Naive B cell (primary cell): ENCODE measurements at places on chromosomes 2 and 18.
A peak's percentile ranks its signal among the peaks of the same experiment; 100 is the strongest.

DNA sequence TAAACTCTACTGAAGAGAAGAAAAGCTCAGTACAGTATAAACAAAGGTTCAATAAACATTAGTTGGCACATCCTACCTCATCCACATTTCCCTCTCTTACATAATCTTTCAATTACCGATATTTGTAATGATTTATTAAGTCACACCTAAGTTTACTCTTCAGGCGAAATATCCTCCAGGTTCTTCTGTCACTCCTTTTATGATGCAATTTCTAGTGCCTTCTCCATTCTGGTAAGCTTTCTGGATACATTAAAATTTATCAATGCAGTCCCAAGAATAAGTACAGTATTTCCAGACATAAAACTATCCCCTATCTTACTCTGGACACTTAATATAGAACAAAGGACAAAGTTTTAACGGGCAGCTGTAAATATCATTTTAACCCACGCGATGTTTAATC, 5.6 kb downstream of the HNRNPLL start:
- H3K4me3 ChIP-seq: no peak overlapping the region
- H3K4me1 ChIP-seq: peaks cover 10% of the 10 kb centered on the region
- DNase-seq: no peak
- no peaks in the 10 kb centered on the region for H3K36me3 ChIP-seq
- H3K27ac ChIP-seq: no peak overlapping the region

DNA sequence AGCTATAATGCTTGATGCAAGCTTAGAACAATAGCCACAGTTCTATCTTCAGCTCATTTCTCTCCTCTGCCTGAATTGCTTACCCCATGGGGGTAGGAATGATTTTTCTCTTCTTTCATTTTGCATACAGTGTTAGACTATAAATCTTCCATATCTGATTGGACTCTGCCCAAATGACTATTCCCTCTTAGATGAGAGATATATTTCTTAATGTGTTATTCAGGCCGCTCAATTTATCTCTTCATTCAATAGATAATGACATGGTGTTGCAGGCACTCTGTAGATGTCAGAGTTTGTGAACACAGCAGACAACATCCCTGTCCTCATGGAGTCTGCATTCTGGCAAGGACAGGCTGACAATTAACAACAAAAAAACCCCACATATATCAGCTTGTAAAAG, 443.7 kb upstream of the CELF4 start:
- H3K27me3 ChIP-seq: peaks cover 4% of the 10 kb centered on the region
- no peak overlapping the region for H3K27ac ChIP-seq
- no peaks in the 10 kb centered on the region for H3K36me3 ChIP-seq
- no peak overlapping the region for H3K4me3 ChIP-seq
- H3K4me1 ChIP-seq: no peaks in the 10 kb centered on the region

DNA sequence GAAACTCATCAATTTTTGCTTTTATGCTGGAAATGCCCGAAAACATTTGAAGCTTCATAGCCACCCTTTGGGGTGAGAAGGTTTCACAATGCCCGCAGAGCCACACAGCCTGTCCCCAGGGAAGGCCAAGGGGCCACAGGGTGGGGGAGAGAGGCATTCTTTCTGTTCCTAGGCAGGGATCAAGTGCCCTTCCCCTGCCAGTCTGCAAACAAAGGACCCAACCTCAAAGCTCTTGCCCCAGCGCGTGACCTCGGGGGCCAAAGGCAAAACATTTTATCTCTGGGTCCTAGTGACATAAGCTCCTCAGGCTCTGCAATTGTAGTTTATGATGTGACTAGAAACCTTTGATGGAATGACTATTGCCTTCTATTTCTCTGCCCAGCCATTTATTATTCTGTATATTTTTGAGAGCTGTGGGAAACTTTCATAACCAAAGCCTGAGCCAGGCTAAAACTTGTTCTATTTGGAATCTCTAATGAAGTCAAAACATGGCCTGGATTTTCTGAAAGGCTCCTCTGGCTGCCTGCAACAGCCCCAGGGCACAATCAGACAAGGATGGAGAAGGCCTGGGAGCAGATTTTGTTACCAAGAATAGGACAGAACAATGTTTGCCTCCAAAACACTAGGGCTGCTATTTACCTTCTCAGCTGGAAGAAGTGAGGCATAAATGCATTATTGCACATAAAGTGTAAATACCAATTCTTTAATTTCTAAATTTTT, 137.2 kb upstream of the KCTD1 start:
- no peaks in the 10 kb centered on the region for H3K27me3 ChIP-seq
- H3K4me3 ChIP-seq: no peak overlapping the region
- H3K36me3 ChIP-seq: no peaks in the 10 kb centered on the region
- H3K27ac ChIP-seq: no peak overlapping the region
- no peak for DNase-seq

DNA sequence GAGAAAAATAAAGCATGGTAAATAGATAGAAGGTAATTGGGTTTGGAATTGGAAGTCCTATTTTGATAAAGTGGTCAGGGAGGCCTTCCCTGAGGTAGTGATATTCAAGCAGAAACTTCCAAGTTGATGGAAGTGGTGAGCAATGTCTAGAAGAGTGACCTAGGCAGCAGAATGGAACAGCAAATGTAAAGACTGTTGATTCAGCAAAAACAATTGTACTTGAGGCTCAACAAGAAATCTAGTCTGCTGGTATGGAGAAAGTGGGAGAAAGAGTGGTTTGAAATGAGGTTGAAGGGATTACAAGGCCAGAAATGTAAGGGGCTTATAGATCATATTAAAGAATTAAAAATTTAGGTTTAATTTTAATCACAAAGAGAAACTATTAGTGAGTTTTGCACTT, 181.3 kb downstream of the MBD5 start:
- no peak overlapping the region for H3K27ac ChIP-seq
- H3K27me3 ChIP-seq: no peaks in the 10 kb centered on the region
- H3K4me1 ChIP-seq: no peaks in the 10 kb centered on the region
- H3K4me3 ChIP-seq: no peak overlapping the region

DNA sequence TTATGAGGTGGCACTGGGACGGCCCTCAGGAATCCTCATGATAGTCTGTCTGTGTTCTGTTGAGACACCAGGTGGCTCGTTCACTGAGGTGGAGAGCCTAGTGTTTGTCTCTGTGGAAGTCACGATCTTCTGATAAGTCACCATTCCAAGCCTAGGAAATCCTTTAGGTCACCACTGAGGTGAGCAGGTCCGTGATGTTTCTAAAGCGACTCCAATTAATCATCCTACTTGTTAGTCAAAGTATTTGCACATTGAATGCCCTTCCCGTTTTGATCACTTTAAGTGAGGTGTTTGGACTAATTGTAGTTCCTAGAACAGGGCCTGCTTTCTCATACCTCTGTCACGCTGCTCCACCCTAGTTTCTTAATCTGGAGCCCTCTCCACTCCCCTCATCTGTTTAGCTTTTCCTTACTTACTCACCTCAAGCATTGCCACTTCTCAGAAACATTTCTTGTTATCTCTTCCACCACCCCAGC, 28.0 kb upstream of the DSG3 start:
- no peak overlapping the region for H3K27ac ChIP-seq
- H3K36me3 ChIP-seq: no peaks in the 10 kb centered on the region
- no peaks in the 10 kb centered on the region for H3K4me1 ChIP-seq
- no peaks in the 10 kb centered on the region for H3K27me3 ChIP-seq

GRCh38 chr18:77057006-77057395, 75.6 kb downstream of the MBP start:
- peaks cover 62% of the 10 kb centered on the region for H3K4me1 ChIP-seq
- DNase-seq: no peak
- H3K27ac ChIP-seq: peak overlapping the region; percentile 98
- H3K27me3 ChIP-seq: no peaks in the 10 kb centered on the region
- H3K4me3 ChIP-seq: peak overlapping the region; percentile 84

GRCh38 chr2:62014102-62014501, 108.6 kb downstream of the COMMD1 start:
- H3K36me3 ChIP-seq: peaks cover 5% of the 10 kb centered on the region
- no peak overlapping the region for H3K4me3 ChIP-seq
- no peak for DNase-seq
- H3K27me3 ChIP-seq: no peaks in the 10 kb centered on the region
- no peak overlapping the region for H3K27ac ChIP-seq

- no peak overlapping the region for H3K4me3 ChIP-seq
- DNase-seq: no peak
- H3K4me1 ChIP-seq: no peaks in the 10 kb centered on the region
- no peaks in the 10 kb centered on the region for H3K36me3 ChIP-seq
- H3K27ac ChIP-seq: no peak overlapping the region
These were observed 26.0 kb upstream of the TNS1 start for GRCh38 chr2:218028562-218029348.

- DNase-seq: no peak
- no peaks in the 10 kb centered on the region for H3K4me1 ChIP-seq
- no peak overlapping the region for H3K4me3 ChIP-seq
- no peak overlapping the region for H3K27ac ChIP-seq
- H3K27me3 ChIP-seq: no peaks in the 10 kb centered on the region
These were observed 1140.6 kb upstream of the LRRTM1 start for GRCh38 chr2:81445176-81445575.

DNA sequence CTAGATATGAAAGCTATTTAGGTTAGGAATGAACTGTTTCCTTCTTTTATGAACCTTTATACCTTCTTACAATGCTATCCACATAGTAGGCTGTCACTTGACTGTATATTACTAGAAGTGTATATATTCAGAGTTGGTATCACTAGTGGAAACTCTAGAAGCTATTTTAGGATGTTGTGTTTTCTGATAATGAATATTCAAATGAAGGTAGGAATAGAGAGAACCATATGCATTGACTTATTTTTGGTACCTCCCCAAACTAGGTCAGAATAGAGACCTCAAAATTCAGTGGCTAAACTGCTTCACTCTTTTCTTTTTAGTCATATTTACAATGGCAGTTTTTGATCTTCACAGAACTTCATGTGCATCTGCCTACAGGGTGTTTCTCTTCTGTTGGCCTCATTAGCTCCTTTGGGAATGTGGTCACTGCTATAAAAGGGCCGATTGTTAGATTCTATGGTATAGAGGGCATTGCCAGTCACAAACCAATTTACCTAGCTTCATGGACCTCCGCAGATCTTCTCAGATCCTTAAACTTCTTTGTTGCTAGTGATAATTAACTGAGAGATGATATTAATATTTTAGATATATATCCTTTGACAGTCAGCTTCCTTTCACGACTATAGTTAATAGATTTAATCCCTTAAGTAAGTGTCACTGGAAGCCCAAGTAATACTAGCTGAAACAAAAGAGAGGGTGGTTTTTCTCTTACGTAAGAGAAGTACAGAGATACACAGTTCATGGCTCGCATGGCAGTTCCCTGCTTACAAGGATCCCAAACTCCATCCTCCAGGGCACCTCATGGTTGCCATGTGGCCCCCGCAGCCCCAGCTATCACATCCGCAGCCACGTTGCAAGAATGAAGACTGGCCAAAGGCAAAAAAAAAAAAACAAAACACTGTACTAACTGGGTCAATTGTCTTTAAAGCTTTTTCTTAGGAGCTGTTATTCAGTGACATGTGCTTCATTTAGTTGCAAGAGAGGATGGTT, 61.0 kb downstream of the TSPYL6 start:
- H3K27ac ChIP-seq: no peak overlapping the region
- H3K36me3 ChIP-seq: no peaks in the 10 kb centered on the region
- H3K4me1 ChIP-seq: no peaks in the 10 kb centered on the region
- no peaks in the 10 kb centered on the region for H3K27me3 ChIP-seq

GRCh38 chr2:128801576-128801975, 482.9 kb upstream of the HS6ST1 start:
- no peaks in the 10 kb centered on the region for H3K36me3 ChIP-seq
- H3K27ac ChIP-seq: no peak overlapping the region
- no peak overlapping the region for H3K4me3 ChIP-seq
- no peak for DNase-seq
- H3K27me3 ChIP-seq: peaks cover 6% of the 10 kb centered on the region

GRCh38 chr2:39780825-39781600, 2.0 kb upstream of the THUMPD2 start:
- peak overlapping the region; percentile 56 for H3K27ac ChIP-seq
- DNase-seq: no peak
- peaks cover 47% of the 10 kb centered on the region for H3K4me1 ChIP-seq
- peaks cover 9% of the 10 kb centered on the region for H3K27me3 ChIP-seq
- H3K36me3 ChIP-seq: no peaks in the 10 kb centered on the region

DNA sequence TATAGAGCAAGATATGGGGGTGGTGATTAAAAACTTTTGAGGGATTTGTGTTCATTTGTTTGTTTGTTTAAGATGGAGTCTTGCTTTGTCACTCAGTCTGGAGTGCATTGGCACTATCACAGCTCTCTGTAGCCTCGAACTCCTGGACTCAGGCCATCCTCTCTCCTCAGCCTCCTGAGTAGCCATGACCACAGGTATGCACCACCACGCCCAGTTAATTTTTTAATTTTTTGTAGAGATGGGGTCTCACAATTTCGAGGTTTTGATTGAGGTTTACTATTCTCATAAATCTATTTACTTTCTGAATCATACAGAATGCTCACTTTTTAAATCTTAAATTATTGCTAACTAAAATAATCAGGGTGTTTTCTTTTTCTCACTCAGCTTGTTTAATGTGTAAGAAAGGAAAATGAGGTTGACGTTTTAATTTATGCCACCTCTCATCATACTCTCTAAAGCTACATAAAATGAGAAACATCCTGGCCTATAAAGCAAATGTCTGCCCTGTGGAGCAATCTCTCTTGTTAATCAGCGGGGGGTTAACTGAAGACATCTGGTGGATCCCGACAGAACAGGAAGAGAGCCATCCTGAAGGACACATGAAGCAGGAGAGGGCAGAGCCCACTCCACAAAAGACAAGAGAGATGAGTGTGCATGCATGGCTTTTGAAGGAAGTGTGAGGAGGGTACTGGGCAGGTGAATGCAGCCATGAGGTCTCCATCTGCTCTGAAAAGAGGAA, 589.1 kb upstream of the SLC8A1 start:
- DNase-seq: no peak
- no peak overlapping the region for H3K4me3 ChIP-seq
- H3K4me1 ChIP-seq: no peaks in the 10 kb centered on the region
- no peaks in the 10 kb centered on the region for H3K27me3 ChIP-seq
- H3K36me3 ChIP-seq: no peaks in the 10 kb centered on the region

DNA sequence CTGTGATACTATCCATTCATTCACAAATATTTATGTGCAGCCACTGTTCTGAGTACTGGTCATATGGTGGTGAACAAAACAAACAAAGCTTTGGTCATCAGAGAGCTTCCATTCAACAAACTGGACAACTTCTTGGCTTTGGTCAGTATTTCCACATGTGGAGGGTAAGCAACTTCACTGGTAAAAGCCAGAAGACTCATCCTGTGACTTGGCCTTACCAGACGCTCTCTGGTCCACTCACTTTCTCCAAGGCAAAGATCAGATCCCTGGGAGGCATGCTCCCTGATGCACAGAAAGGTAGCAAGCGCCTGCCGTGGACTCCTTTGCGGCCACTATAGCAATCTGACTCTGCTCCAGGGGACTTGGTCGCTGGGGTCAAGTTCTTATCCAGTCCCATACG, 179.5 kb downstream of the EN1 start:
- no peaks in the 10 kb centered on the region for H3K4me1 ChIP-seq
- H3K4me3 ChIP-seq: no peak overlapping the region
- DNase-seq: no peak
- no peak overlapping the region for H3K27ac ChIP-seq

GRCh38 chr2:27297195-27297594, 11.1 kb downstream of the UCN start:
- H3K4me1 ChIP-seq: no peaks in the 10 kb centered on the region
- H3K27ac ChIP-seq: no peak overlapping the region
- no peak for DNase-seq
- peaks cover 27% of the 10 kb centered on the region for H3K27me3 ChIP-seq
- H3K4me3 ChIP-seq: no peak overlapping the region

GRCh38 chr2:32264422-32265105, at the start of gene NLRC4:
NLRC4 (minus strand) TSS chr2:32264886; CDS start chr2:32256775, 8,111 bp downstream.
- H3K36me3 ChIP-seq: no peaks in the 10 kb centered on the region
- H3K4me1 ChIP-seq: peaks cover 18% of the 10 kb centered on the region
- H3K27me3 ChIP-seq: no peaks in the 10 kb centered on the region
- H3K4me3 ChIP-seq: peak within 1 kb of the TSS; percentile 79
- peak; percentile 43 for DNase-seq
- peak within 1 kb of the TSS; percentile 90 for H3K27ac ChIP-seq
